Stimulated activated CD8-positive, alpha-beta memory T cell treated with anti-CD3 and anti-CD28 coated beads, Interleukin-7, amount 100 ng/mL, for 1 hour (primary cell): ENCODE measurements at places on chromosomes 5 and 9.
A peak's percentile ranks its signal among the peaks of the same experiment; 100 is the strongest.

GRCh38 chr9:71747576-71747975 lies 20.7 kb downstream of the CEMIP2 start:
- no peak for DNase-seq

DNA sequence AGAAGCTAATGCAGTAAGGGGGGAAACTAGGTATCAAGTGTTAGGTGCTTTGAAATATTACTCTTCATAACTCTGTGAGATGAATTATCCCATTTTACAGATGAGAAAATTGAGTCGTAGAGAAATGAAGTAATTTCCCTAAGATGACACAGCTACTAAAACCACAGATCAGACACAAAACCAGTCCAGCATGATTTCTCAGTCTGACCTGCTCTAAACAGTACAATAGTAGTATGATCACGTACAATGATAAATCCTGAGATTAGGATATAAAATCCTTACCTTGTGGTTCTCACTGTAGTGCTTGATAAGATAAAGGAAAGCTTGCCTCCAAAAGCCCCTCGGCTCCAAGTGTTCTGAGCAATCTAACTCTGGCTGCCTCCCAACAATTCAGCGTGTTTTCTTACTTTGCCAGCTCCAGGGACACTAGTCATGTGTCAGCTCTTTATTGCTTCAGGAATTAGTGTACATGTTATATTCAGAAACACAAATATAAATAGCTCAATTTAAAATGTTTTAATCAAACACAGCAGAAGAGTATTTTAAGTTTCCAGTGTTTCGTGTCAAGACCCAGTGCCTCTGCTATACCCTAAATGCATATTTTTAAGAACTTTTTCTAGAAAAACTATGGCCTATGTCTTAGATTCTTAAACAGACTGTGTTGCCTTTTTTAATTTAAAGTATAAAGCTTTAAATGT lies 243.6 kb downstream of the DENND1A start:
- DNase-seq = no peak

- no peak for DNase-seq
These were observed 140.6 kb upstream of the PUM3 start for GRCh38 chr9:2984491-2984890.

DNA sequence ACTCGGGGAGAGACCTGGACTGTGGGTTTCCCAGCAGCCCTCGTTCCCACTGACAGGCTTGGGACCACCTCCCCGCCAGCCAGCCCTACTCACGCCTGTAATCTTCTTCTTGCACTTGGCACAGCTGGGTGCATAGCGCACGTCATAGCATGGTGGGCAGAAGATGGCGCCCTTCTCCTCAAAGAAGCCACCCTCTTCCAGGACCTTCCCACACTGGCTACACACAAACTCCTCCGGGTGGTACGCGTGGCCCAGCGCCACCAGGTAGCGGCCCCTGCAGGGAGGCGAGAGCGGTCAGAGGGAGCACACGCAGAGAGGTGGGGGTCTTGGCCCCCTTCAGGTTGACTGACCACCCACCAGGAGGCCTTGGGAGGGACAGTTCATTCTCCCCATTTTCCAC lies 9.4 kb downstream of the PDLIM7 start:
- DNase-seq = no peak

GRCh38 chr9:107485458-107486043 lies 4.0 kb downstream of the KLF4 start:
- no peak for DNase-seq

GRCh38 chr5:96963267-96963666 lies 27.4 kb downstream of the LNPEP start:
- DNase-seq = no peak

GRCh38 chr9:89418882-89419640 lies 78.9 kb downstream of the SEMA4D start:
- DNase-seq = peak; percentile 48

DNA sequence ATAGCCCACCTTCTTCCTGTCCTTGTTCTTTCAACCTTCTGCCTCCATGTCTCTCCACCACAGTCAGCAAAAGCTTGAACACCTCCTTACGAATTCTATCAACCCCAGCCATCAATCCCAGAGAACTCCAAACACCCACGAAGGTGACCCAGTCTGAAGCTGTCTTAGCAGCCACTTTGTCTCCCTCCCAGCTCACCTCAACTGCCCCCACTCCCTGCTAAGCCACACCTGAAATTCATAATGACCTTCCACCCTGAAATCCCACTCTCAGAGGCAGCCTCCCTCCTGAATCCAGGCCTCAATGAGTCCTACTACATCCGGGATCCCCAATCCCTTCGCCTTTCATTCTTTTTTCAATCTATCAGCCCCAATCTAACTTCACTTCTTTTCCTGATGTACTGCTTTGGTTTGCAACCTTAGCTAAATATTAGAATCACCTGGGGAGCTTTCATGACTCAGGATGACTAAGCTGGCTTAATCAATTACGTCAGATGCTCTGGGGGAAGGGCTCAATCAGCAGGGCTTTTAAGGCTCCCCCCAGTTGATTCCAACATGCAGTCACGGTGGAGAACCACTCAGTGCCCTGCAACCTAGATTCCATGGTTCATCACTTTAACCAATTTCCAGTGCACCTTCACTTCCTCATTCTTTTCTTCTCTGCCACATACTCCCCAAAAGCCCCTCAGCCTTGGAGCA lies 32.2 kb downstream of the BHMT start:
- DNase-seq = no peak

DNA sequence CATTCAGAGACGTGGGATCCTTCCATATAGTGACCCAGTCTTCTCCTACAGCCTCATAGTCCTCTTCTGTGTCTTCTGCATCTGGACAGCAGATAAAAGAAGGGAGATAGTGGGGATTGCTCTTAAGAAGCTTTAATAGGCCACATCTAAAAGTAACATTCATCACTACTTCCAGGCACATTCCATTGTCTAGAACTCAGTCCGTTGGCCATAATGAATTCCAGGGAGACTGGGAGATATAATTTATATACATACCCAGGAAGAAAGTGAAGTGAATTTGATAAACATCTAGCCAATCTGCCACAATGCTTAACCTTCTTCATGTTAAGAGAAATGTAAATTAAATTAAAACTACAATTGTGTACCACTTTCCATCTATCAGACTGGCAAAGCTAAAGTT lies 22.5 kb upstream of the GLIPR2 start:
- DNase-seq = no peak

DNA sequence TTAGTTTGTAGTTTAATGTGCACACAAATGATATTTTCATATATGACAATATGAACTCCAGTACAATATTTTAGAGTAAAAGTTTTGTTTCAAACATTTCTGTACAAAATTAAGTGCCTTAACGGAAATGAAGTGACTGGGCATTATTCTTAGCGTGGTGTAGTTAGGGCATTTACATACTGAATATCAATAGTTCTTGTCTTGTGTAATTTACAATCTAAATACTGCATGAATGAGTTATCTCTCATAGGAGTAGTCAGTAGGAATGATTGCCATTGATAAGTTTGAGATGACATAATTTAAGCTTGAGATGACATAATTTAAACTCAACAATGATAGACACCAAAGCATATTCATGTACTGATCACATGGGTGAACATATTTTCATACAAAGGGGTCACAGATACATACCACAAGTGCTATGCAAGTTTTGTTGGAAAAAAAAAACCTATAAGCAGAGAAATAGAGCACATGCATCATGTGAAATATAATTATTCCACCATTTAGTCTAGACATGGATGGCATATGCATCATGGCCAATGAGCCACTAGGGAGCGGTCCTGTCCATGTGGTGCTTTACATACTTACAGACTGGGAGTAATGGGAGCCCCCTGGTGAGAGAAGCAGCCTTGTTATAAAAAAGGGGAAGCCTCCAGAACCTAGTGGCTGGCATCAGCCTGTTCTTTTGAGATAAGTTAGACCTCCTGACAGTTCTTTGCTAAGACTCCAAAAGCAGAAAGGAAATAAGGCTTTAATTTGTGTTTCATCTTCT lies 1523.9 kb downstream of the MAT2B start:
- DNase-seq = no peak

GRCh38 chr5:68435611-68436010 lies 220.1 kb downstream of the PIK3R1 start:
- DNase-seq = no peak

- DNase-seq = no peak
These were observed 42.3 kb downstream of the NR4A3 start for GRCh38 chr9:99863955-99864354.

- DNase-seq = no peak
These were observed 220.3 kb downstream of the SPATA31D1 start for GRCh38 chr9:82208741-82209450.

DNA sequence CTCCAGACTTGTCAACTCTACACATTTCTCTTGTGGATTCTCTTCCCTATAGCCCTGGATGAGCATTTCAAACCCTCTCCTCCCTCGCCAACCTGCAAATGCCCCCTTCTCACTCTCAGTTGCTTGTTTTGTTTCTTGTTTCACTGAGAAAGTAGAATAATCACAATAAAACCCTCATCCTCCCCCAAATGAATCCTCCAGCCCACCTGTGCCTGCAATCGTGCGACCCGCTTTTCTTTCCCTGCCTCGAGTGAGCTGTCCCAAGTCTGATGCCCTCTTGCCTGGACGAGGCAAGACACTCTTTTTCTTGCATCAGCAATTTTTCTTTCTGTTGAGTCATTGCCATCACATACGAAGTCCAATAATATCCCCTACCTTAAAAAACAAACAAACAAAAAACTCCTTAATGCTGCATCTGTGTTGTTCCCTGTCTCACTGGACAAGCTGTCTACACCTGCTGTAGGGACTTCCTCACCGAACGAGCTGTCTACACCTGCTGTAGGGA lies 3.7 kb upstream of the CACNA1B start:
- no peak for DNase-seq

DNA sequence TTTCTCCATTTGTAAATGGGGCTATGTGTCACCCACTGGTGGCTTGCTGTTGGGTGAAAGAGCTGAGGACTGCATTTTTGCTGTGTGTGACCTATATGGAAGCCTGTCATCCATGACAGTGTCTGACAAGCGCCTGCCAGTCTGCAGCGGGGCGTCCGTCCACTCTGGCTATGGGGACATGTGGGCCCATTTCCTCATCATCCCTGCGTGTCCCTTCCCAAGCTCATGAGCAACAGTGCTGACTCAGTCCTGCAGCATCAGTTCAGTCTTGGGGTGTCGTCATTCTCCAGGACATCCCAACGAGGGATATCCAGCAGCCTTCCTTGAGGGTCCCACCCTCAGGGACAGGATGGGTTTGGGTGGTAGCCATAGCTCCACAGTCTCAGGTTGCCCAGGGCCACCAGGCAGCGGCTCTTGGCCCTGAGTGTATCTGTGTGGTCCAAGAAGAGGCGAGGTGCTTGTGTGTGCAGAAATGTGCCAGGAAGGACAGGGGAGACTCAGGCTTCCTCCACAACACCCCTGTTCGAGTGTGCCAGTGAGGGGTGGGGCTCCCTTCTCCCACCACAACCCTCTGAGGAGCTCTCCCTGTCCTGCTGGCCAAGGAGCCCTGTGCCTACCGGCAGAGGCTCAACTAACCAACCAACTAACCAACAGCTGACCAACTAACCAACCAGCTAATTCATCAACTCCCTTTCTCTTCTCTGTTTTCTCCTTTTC lies 2.1 kb downstream of the FGD3 start:
- DNase-seq = no peak

GRCh38 chr9:108130905-108131304 lies 641.3 kb upstream of the KLF4 start:
- DNase-seq = no peak

DNA sequence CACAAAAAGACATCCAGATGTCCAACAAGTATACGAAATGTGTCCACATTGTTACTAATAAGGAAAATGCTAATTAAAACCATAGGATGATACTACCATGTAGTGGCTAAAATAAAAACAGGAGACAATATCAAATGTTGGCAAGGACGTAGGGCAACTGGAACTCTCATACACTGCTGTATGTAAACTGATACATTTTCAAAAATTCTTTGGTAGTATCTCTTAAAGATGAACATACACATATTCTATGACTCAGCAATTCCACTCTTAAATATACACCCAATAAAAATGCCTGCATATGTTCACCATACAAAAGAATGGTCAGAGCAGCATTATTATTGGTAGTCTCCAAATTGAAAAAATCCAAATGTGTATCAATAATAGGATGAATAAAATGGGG lies 2.9 kb upstream of the CCDC180 start:
- no peak for DNase-seq

GRCh38 chr9:109027176-109027575 lies 13.9 kb upstream of the CTNNAL1 start:
- DNase-seq = no peak

GRCh38 chr5:11064763-11065450 lies 303.9 kb upstream of the DAP start:
- no peak for DNase-seq

- DNase-seq = no peak
These were observed 89.5 kb downstream of the MPDZ start for GRCh38 chr9:13190040-13190439.

DNA sequence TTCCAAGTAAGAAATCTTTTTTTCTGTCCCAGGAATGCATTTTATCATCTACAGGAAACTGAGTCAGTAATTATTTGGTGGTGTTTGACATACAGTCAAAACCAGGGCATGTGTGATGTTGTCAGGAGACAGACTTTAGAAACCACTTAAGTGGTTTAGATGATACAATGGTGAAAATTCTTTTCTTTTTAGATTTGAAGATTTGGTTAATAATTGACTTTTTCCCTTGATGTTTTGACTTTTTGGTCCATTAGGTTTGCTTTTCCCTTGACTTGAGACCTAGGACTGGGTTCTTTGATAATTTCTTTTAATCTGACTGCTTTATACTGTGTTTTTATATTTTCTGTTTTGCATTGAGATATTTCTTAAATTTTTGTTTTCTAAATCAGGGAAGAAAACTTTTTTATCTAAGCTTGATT lies 85.2 kb downstream of the RASGRF2 start:
- DNase-seq = no peak

DNA sequence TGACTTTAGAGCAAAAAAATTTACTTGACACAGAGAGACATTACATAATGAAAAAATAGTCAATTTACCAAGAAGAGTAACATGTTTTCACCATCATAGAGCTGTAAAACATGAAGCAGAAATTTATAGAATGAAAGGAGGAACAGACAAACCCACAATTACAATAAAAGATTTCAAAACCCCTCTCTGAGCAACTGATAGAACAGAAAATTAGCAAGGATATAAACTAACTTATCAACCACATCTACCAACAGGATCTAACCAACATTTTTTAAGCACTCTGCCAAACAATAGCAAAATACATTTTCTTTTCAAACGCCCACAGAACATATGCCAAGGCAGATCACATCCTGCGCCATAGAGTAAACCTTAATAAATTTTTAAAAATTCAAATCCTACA lies 17.9 kb downstream of the SLCO4C1 start:
- DNase-seq = no peak

GRCh38 chr5:14153932-14154731 lies 11.0 kb downstream of the TRIO start:
- DNase-seq = no peak

GRCh38 chr5:177086654-177087397 lies at the start of gene FGFR4:
FGFR4 (plus strand) TSS chr5:177086915; CDS start chr5:177089603, 2,688 bp downstream.
- peak; percentile 14 for DNase-seq

DNA sequence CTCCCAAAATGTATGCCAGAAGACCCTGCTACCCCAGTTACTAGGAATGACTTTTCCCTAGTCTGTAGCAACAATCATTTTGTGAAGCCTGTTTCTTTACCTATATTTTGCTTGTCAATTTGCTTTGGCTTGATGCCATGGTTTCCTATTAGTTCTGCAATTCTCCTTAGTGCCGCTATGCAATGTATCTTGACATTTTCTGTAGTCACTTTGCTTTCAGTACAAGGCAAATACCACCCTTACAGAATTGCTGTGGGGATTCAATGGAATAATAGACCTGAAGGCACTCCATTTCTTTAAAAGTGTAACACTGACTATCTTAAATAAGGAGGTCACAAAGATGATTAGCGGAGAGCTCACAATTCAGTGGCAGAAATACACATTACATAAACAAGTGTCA lies 291.1 kb downstream of the NR2F1-AS1 start:
- no peak for DNase-seq
